ENCODE measurements at places on chromosomes 1 and 21.
A peak's percentile ranks its signal among the peaks of the same experiment; 100 is the strongest.

DNA sequence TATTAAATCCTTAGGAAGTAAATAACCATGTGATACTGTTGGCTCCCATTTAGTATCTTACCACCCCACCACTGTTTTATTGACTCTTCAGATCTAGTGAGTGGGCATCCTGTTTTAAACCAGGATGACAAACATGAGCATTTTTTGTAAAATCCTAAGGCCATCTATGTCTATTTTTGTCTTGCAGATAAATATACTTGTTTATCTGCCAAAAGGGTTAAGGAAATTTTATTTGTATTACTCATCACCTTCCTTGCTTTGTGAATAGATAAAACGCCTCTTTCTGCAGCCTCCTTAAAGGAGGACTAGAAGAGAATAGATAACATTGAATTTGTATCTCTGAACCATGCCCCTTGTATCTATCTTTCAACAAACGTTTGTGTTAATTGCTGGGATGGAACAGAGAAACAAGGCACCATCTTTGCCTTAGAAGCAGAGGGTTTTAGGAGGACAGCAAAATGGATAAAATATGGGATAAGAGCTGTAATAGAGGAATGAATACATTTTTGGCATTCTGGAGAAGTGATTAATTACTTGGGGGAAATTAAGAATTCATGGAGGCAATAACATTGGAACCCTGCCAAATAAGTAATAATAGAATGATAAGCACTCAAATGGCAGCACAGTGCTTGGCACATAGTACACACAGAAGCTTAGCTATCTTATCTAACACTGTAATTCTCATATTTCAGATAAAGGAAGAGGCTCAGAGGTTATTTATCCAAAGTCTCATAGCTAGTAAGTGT, 14.7 kb downstream of the YTHDF2 start:
- DNase-seq = no peak
- H3K36me3 ChIP-seq = peaks cover 11% of the 10 kb centered on the region
- no peak overlapping the region for H3K4me3 ChIP-seq
- H3K27me3 ChIP-seq = no peaks in the 10 kb centered on the region
- H3K4me1 ChIP-seq = peaks cover 22% of the 10 kb centered on the region

- H3K27me3 ChIP-seq = peaks cover 10% of the 10 kb centered on the region
- H3K36me3 ChIP-seq = no peaks in the 10 kb centered on the region
- no peak for DNase-seq
- H3K27ac ChIP-seq = no peak overlapping the region
- H3K4me3 ChIP-seq = no peak overlapping the region
Observed at GRCh38 chr1:1966071-1966740, 37.4 kb downstream of the CFAP74 start.

DNA sequence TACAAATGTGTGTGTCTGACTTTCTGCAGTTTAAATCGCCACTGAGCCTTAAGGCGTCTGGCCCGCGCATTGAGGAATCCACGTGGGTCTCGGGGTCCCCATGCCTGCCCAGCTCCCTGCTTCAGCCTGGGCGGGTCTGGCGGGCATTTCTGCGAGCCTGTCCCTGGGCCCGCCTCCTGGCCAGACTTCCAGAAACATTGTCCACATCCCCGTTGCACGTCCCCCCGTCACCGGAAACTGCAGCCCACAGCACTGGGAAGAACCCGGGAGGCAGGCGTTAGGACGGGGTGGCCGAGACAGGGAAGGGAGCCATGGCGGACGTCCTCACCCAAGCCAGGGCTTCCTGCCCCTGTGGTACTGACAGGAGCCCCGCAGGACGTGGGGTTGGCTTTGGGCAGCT, 113.1 kb upstream of the COL6A1 start:
- DNase-seq = no peak
- H3K4me3 ChIP-seq = no peak overlapping the region
- no peak overlapping the region for H3K27ac ChIP-seq
- H3K36me3 ChIP-seq = no peaks in the 10 kb centered on the region
- H3K27me3 ChIP-seq = peaks cover 2% of the 10 kb centered on the region

DNA sequence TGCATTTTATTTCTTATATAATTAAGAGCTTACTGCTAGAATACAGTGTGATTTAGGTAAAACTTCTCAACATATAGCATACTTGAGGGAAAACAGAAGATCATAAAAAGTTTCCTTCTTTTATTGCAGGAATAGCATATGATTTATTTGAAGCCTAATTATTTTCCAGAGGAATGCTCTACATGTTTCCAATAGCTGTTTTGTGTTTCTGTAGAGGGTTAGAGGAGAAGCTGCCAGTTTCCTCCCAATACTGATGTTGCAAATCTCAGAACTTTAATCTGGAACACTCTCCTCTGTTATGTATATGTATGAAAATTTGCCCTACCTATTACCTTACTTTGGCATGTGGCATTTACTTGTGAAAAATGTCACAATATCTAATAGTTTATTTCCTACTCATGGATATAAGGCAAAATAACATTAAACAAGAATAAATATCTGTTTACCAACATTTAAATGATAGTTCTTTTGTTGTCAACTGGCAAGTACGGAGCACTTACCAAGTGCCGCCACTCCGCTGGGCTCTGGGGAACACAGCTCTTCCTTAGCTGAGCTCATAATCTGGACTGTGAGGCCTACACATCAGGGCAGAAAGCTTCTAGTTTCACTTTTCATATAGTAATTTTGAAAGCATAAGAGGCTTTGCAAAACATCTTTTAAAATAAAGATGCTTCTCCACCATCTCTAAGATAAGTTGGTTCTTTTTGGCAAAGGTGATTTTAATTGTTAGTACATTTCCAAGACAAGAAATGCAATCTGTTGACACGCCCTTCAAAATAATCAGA, 239.8 kb upstream of the C1orf105 start:
- peak overlapping the region; percentile 76 for H3K4me3 ChIP-seq
- no peaks in the 10 kb centered on the region for H3K27me3 ChIP-seq
- peaks cover 37% of the 10 kb centered on the region for H3K4me1 ChIP-seq

- no peak overlapping the region for H3K27ac ChIP-seq
- no peak overlapping the region for H3K4me3 ChIP-seq
- H3K36me3 ChIP-seq = no peaks in the 10 kb centered on the region
- H3K27me3 ChIP-seq = peaks cover 21% of the 10 kb centered on the region
- DNase-seq = no peak
- peaks cover 3% of the 10 kb centered on the region for H3K4me1 ChIP-seq
Observed at GRCh38 chr1:38072858-38073257, 26.3 kb upstream of the POU3F1 start.

- H3K27ac ChIP-seq = no peak overlapping the region
- no peak overlapping the region for H3K4me3 ChIP-seq
- no peaks in the 10 kb centered on the region for H3K36me3 ChIP-seq
Observed at GRCh38 chr1:75438355-75438754, 172.6 kb downstream of the SLC44A5 start.

GRCh38 chr1:7516341-7516740, 254.8 kb upstream of the VAMP3 start:
- no peak overlapping the region for H3K4me3 ChIP-seq
- no peak overlapping the region for H3K27ac ChIP-seq
- no peaks in the 10 kb centered on the region for H3K36me3 ChIP-seq
- DNase-seq = no peak

DNA sequence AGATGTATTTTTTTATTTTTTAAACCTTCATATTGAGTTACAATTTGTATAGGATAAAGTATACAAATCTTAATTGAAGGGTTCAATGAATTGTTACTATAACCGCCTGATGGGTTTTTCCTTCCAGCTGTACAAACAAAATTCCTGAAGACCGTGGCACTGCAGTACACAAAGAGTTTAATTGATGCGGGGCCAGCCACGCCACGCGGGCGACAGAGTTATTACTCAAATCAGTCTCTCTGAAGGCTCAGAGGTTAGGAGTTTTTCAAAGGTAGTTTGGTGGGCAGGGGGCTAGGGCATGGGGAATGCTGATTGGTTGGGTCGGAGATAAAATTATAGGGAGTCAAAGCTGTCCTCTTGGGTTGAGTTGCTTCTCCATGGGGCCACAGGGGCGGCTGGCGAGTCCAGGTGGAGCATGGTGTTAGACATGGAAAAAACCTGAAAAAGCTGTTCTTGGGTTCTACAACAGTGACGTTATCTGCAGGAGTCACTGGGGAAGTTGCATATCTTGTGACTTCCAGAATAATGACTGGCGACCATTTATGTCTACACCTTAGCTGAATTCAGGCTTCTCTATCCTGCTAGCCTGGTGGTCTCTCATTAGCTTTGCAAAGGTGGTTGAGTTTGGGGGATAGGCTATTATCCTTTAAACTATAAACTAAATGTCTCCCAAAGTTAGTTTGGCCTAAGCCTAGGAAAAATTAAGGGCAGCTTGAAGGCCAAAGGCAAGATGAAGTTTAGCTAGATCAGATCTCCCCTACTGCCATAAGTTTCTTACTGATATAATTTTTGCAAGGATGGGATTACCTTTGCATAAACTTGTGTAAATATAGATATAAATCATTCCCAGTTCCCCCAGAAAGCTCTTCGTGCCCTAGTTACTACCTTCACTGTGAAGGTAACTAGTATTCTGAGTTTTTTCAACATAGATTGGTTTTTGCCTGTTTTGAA, 13.0 kb upstream of the TMEM9 start:
- no peak overlapping the region for H3K27ac ChIP-seq
- H3K4me3 ChIP-seq = no peak overlapping the region
- no peaks in the 10 kb centered on the region for H3K27me3 ChIP-seq
- no peak for DNase-seq
- no peaks in the 10 kb centered on the region for H3K36me3 ChIP-seq
- peaks cover 10% of the 10 kb centered on the region for H3K4me1 ChIP-seq

GRCh38 chr21:38821959-38822682, 16.4 kb downstream of the ETS2 start:
- H3K27ac ChIP-seq = no peak overlapping the region
- no peaks in the 10 kb centered on the region for H3K4me1 ChIP-seq
- DNase-seq = no peak
- H3K4me3 ChIP-seq = no peak overlapping the region

DNA sequence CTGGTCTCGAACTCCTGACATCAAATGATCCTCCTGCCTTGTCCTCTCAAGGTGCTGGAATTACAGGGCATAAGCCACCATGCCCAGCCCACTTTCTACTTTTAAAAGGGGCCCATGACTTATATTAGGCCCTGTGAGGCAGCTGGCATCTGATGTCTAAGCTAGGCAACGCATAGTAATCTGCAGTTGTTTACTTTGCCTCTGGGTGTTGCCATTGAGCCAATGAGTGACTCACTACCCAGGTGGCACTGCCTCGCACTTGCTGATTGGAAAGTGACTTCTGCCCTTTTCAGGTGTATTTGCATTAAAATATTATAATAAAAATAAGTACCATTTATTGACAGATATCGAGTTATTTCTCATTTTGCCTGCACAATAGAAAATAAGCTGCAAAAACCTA, 84.9 kb downstream of the KIF14 start:
- no peaks in the 10 kb centered on the region for H3K4me1 ChIP-seq
- H3K36me3 ChIP-seq = no peaks in the 10 kb centered on the region
- no peak overlapping the region for H3K4me3 ChIP-seq
- no peak overlapping the region for H3K27ac ChIP-seq
- peaks cover 21% of the 10 kb centered on the region for H3K27me3 ChIP-seq
- DNase-seq = no peak

GRCh38 chr1:189550498-189550897, 927.2 kb downstream of the BRINP3 start:
- no peak overlapping the region for H3K4me3 ChIP-seq
- no peak for DNase-seq
- no peaks in the 10 kb centered on the region for H3K4me1 ChIP-seq
- no peak overlapping the region for H3K27ac ChIP-seq

- no peak overlapping the region for H3K27ac ChIP-seq
- peaks cover 11% of the 10 kb centered on the region for H3K27me3 ChIP-seq
Observed at GRCh38 chr1:175043824-175044223, 20.6 kb upstream of the MRPS14 start.

DNA sequence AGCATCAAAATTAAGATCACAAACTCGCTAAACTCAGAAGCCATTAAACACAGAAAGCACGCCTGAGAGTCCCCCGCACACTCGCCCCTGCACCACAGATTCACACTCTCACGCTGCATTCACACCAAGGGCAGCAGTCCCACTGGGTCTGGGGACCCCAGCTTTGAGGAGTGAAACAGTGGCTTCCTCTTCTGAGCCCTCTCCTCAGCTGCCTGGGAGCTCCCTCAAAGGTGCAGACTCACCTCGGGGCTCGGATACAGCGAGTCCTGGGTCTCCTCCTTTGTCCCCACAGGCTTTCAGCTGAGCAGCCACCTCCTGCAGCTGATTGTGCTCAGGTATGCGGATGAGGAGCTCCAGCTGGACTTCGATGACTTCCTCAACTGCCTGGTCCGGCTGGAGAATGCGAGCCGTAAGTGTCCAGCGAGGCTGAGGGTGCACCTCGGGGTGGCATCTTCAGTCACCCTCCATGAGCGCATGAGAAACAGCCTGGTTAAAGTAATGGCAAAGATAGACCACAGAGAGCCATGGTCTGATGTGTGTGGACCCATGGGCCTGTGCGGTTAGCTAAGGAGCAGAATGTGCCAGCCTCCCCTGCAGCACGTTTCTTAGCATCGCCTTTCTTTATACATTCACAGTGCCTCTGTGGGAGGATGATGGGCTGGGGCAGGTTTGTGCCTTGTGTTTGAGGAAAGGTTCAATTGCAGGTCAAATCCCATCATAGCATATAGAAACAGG, 47.9 kb downstream of the CAPN9 start:
- DNase-seq = no peak
- peaks cover 8% of the 10 kb centered on the region for H3K27me3 ChIP-seq
- H3K4me3 ChIP-seq = no peak overlapping the region
- no peaks in the 10 kb centered on the region for H3K36me3 ChIP-seq

GRCh38 chr21:45820171-45821091, 161.1 kb upstream of the COL6A1 start:
- H3K27me3 ChIP-seq = peaks cover 15% of the 10 kb centered on the region
- H3K4me3 ChIP-seq = no peak overlapping the region
- DNase-seq = peak; percentile 73
- peaks cover 4% of the 10 kb centered on the region for H3K4me1 ChIP-seq
- no peaks in the 10 kb centered on the region for H3K36me3 ChIP-seq

DNA sequence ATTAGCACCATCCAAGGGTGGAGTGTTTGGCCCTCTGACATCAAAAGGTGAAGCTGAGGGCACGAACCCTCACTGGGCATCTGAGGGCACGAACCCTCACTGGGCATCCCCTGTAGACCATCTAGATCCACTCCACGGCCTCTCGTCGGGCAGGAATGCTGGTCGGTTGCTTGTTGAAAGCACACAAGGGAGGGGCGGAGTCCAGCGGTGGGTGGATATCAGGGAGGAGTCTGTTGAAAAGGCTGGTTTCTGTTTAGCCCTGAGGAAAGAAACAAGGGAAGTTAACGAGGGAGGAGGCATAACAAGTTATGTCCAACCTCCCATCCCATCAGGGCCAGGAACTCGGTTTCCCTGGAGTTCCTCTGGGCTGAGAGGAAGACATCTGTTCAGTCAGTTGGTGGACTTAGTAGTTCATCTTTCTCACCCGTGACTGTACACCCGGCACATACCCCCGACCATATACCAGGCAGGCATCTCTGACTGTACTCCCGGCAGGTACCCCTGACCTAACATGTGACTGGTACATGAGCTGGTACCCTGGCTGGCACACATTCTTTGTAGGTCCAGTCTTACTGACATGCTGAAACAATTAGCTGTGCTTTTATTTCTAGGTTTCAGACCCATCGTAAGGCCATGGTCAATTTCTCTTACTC, 32.1 kb upstream of the PDE9A start:
- H3K4me1 ChIP-seq = no peaks in the 10 kb centered on the region
- no peak overlapping the region for H3K4me3 ChIP-seq
- peaks cover 27% of the 10 kb centered on the region for H3K27me3 ChIP-seq
- DNase-seq = no peak
- H3K27ac ChIP-seq = no peak overlapping the region

Measured in memory B cell (primary cell).